ENCODE measurements at places on chromosomes 11 and 22.

DNA sequence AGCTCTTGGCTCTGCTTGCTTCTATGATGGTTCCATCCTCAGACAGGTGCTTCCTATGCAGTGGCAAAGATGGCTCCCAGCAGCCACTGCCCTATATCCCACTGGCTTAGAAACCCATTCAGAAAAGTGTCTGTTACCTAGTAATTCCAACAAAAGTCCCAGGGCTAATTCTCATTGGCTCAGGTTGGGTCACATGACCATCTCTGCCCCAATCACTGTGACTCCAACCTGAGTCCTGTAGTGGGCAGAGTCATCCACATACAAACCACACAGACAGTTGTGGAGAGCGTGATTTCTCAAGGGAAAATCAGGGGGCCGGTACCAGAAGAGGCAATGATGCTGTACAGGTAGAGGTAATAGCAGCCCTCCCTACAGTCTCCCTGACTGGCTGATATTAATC lies 67.5 kb downstream of the LHFPL7 start:
- no peak for DNase-seq

GRCh38 chr11:112085822-112086421 lies 634 bp downstream of the TIMM8B start:
- DNase-seq: no peak

DNA sequence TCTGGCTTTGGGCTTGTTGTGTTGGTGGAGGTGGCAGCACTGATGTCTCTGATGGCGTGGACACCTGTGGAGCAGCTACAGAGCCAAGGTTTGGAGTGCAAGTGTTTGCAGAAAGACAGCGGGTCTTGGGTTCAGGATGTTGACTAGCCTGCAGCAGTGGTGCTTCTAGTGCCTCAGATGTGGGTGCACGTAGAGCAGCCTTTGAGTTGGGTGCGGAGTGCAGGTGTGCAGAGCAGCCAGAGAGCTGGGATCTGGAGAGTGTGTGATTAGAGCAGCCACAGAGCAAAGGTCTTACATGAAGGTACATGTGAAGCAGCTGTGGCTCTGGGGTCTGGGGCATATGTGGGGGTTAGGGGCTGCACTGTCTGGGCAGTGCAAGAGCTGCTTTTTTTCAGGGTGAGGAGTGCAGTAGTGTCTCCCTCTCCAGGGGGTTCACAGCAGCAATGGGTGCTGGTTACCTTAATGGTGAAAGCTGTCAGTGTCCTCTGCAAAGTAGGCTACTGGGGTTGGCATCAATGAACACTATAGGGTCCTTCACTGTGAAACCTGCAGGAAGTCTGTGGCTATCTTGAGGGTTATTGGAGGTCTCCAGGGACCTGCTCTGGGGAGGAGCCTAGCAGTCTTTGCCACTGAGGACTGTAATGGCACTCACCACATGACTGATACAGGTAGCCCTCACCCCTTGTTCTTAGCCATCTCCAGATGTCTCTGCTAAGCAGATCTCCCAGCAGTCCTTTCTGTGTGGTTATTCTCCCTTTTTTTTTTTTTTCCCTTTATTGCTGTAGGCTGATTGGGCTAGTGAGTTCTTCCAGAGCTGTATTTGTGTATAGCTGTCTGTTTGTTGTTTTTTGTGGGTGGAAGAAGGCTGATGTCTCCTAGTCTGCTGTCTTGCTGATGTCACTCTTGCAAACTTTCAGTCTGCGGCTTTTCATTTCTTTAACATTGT lies 14.3 kb downstream of the BIRC2 start:
- DNase-seq: no peak

DNA sequence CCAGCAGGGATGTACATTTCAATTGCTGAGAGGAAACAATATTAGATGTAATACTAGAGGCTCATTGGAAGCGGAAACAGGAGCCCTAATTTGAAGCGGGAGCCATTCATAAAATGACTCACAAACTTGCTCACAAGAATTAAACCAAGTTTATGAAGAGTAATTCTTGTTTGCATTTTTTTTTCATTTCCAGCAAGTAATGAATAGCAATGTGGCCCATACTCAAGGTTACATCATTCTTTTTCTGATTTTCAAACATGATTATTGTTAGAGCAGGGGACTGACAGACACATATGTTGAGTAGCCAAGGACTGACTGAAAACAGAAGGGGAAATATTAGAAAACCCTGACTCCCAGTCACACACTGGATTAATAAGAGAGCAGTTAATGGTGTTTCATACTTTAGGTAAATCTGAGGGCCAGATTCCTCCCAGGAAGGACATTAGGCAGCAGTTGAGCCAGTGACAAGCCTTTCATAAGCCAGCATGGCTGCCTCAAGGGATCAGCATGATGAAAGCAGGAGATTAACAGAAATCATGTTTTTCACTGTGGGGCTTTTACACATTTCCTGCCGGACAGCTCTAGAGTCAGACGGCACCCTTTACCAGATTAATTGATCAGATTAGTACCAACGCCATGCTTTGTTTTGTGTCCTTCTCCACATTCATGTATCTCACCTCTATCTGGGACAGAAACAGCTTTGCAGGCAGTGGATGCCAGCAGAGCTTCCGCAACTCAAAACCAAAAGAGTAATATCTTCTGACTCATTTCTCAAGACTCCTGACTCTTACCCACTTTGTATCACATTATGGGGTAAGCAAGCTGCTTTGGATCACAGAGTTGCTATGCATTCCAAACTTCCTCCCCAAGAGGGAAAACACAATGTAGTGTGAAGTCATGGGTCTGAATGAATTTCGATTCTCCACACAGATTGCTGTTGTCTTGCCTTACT lies 831.6 kb downstream of the KCNA4 start:
- DNase-seq: no peak

- DNase-seq: no peak
These were observed 9.4 kb downstream of the GSTP1 start for GRCh38 chr11:67592880-67593564.

DNA sequence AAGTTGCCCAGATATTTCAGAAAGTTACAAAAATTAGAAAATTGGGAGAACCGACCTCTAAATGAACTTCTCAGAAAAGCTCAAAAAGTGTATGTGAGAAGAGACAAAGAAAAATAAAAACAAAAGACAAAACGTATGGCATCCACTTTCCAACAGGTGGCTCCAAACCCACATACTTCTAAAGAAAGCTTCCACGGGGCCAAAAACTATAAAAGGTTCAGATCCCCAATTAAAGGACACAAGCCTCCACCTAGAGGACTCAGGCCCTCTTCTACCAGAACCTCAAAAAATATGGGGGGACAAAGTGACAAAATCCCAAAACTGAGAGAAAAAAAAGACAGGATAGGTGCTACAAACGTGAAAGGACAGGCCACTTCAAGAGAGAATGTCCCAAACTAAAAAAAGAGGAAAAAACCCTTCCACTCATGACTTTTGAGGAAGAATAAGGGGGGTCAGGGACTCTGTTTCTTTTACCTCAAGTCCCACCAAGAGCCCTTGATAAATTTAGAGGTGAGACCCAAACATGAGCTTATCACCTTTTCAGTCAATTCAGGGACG lies 8.8 kb downstream of the SCGB2A1 start:
- DNase-seq: peak; percentile 17

GRCh38 chr11:72613450-72613849 lies 60.8 kb downstream of the PDE2A start:
- no peak for DNase-seq

GRCh38 chr22:35250156-35250555 lies 7.1 kb upstream of the HMGXB4 start:
- no peak for DNase-seq

DNA sequence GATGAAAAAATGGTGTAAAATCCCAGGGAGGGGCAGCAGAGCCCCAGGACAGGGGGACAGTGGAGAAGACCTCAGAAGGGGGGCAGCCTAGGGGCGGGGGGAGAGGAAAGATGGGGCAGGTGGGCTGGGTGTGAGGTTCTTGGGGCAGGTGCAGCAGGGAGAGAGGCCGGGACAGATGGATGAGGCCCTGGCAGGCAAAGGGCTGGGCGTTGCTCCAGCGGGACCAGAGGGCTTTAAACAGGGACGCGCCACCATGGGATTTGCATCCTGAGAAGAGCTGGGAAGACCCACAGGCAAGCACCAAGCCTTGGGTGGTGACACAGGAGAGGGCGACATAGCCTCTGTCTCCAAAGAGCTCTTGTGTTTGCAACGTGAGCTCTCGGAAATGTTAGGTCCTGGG lies 1342.8 kb downstream of the TBC1D22A start:
- no peak for DNase-seq

DNA sequence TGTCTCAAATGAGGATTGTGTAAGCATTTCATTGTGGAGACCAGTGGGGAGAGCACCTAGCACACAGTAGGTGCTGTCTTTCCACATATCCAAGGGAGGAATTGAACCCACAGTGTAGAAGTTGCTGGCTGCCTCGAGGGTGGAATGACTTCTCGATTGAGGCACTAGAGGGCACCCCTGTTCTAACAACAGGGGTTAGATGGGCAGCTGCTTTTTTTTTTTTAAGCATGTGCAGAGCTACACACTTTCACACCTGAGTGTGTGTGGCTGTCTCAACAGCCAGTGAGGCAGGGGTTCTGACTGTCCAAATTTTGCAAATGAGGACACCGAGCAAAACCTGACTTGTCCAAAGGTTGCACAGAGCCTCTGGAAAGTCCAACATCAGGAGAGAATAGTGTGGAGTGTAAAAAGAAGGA lies 118.2 kb upstream of the CRYBB3 start:
- peak; percentile 25 for DNase-seq

- no peak for DNase-seq
These were observed 41.3 kb upstream of the MN1 start for GRCh38 chr22:27842669-27843431.

DNA sequence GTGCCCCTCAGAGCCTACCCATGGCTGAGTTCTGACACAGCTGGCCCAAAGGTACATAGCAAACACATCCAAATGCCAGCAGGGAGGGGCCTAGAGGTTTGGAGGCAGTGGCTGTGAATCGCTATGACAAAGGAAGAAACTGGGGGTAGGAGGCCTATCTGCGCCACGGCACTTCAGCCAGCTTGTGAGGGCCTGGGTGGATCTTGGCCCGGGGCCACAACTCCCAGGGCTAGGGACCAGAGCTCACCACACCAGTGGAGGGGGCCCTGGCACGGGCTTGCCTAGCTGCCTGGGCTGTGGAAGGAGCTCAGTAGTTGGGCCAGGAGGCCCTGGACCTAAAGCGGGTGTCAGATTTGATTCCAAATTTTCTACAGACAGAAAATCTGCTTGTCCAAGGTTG lies 9.4 kb upstream of the NAP1L4 start:
- DNase-seq: no peak

DNA sequence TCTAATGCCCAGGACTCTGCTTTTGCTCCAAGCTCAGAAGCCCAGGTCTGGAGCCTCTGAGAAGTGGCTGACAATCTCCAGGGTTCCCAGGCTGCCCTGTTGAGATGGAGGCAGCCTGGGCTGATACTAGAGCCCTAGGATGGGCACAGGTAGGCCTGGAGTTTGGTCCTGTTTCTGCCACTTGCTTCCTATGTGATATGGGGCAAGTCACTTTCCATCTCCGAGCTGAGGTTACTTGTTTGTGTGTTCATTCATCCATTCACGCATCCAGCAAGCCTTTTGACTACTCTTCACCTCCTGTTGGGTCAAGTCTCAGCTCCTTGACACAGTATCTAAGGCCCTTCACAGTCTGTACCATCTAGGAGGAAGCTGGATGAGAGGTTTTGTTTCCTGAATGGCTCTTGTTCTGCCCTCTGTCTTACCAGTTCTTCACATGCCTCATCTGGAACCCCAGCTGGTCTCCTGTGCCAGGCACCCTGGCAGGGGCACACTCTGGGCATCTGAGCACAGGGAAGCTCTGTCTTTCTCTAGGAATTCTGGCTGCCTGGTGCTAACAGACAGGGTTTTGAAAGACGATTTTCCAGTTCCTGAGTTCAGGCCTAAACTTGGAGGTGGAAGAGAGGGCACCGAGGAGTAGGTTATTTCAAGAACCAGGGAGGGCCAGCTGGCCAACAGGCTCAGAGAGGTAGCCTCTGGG lies 53.2 kb upstream of the AMPD3 start:
- no peak for DNase-seq
